CD4-positive, alpha-beta T cell treated with Interleukin-2 at 100 ng/mL for 4 hours (primary cell): ENCODE measurements at places on chromosomes 11 and 22.

DNA sequence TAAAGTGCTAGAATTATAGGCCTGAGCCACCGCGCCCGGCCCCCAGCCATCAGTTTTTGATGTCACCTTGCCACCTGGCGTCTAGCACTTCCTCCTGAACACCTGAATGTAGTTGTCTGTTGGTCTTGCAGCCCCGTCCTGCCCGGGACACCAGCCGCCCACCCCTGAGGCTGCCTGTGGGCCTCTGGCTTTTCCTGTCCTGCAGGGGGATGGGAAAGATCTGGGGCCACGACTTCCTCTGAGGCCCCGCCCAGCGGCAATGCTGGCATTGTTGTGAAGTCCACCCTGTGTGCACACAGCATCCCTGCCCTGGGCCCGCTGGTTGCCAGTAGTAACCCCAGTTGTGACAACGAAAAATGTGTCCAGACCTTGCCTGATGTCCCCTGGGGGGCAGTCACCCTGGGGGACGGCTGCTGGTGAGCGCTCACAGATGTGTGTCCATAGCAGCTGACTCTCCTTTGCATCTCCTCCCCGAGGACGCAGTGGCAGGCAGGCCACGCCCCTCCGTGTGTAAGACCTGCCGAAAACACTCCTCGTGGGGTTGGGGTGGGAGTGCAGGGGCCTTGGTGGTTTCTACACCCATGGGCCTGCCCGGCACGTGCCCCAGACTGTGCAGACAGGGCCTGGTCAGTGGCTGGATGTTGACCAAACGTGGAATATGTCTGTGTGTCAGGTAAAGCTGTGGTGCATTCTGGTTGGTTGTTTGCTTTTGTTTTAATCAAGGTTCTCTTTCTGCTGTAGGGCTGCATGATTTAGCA, 6.8 kb downstream of the SELENOO start:
- DNase-seq = no peak

GRCh38 chr11:128905345-128906184, 14.4 kb downstream of the KCNJ5 start:
- peak; percentile 39 for DNase-seq

GRCh38 chr22:21932347-21932746, 20.3 kb downstream of the PPM1F start:
- DNase-seq = no peak

GRCh38 chr11:79018371-79018849, 422.4 kb downstream of the TENM4 start:
- DNase-seq = no peak
